ENCODE measurements at places on chromosomes 7 and 10.

DNA sequence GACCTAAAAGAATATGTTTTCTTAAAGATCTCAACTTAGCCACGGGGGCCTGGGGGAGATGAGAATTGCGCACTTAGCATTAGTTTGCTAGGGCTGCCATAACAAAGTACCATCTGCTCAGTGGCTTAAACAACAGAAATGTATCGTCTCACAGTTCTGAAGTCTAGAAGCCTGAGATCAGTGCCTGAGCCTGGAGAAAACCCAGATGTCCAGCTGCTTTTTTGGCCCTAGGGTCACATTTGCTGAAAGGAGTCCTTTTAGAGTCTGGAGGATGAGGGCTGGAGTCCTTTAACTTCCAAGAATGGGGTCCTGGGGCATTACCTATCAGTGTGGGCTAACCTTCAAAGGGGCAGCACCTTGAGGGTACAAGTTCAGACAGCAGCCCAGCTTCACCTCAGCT is 48.2 kb downstream of the SMURF1 start:
- no peak for DNase-seq

DNA sequence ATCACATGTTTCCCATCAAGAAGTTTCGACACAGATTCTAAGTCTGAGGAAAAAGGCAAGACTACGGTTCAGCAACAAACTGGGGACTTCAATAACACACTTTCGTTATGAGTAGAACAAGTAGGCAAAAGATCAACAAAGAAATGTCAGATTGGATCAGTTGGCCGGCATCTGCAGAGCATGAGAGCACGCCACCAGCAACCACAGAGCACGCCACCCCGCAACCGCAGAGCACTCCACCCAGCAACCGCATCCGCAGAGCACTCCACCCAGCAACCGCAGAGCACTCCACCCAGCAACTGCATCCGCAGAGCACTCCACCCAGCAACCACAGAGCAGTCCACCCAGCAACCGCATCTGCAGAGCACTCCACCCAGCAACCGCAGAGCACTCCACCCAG is 89.7 kb upstream of the FAM20C start:
- no peak for DNase-seq

DNA sequence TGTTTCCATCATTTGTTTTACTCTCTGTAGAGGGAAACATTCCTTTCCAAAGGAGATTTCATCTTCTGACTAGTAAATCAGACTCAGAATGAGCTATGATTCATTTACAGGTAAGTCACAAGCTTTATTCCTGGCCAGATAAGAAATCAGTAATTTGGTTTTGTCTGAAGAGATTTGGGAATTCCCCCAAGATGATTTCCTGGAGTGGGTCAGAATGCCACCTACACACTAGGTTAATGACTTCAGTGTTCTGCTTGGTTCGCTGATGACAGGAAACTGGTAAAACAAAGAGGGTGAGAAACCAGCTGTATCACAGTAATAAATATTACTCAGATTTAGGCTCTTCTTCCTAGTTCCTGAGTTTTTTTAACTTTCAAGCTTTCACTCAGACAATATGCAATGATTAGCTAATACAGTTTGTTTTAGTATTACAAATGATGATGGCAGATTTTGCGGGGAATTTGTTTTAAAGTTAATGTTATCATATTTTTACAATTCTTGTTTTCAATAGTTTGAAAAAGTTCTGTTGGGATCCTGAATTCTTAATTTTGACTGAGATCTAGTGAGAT is 8.3 kb upstream of the ASZ1 start:
- DNase-seq, result no peak

DNA sequence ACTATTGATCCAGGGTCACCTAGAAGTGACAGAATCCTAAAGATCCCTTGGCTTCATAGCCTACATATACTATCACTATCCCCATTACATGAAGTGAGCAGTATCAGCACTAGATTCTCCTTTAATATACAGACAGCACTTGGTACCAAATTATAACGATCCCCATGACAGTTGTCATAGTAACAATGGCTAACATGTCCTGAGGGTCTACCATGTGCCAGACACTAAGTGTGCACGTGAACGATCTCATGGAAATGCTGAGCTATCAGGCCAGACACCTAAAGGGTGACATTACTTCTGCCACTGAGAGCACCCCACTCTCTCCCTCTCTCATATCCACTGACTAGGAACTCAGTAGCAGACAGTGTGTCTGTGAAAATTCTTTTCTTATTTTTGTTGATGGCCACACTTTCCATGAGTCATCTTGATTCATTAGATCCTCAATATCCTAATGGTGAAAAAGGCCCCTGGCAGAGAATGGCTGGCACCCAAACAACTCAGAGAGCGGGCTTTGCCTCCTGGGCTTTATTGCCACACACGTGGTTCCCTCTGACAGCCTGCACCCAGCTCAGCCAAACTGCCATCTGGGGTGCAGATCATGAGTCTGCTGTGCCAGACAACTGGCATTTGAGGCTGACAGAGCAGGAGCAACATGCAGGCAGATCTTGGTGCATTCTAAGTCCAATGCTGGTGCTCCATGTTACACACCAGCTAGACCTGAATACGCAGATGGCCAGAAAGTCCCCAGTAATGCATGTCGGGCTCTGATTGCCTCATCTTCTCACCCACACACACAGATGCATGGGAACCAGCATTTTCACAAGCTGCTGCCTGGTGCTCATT is 176.3 kb downstream of the DGKI start:
- DNase-seq, result no peak

DNA sequence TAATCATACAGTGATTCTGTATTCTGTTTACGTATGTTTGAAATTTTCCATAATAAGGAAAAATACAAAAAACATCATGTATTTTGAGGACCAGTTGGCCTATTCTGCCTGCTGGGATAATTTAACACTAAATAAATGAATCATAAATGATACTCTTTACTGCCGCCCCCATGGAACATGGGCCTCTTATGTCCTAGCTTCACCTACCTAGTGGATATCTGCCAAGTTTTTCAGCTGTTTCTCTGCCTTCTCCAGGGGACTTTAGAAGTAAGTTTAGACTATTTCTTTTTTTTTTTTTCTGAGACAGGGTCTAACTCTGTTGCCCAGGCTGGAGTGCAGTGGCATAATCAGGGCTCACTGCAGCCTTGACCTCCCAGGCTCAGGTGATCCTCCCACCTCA is 10.4 kb downstream of the NFE2L3 start:
- DNase-seq, result no peak

DNA sequence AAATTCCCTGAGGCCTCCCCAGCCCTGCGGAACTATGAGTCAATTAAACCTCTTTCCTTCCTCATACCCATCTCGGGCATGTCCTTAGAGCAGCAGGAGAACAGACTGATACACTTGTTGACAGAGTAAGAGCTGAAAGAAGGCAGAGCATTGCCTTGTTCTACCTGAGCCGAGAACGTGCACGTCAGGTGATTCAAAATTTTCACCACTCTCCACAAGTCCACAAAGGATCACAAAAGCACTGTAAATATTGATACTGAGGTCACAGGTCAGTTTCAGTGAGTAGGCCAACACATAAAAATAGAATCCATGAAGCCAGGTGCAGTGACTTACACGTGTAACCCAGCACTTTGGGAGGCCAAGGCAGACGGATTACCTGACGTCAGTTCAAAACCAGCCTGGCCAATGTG is 27.8 kb downstream of the DCLRE1C start:
- DNase-seq, result peak; percentile 20

DNA sequence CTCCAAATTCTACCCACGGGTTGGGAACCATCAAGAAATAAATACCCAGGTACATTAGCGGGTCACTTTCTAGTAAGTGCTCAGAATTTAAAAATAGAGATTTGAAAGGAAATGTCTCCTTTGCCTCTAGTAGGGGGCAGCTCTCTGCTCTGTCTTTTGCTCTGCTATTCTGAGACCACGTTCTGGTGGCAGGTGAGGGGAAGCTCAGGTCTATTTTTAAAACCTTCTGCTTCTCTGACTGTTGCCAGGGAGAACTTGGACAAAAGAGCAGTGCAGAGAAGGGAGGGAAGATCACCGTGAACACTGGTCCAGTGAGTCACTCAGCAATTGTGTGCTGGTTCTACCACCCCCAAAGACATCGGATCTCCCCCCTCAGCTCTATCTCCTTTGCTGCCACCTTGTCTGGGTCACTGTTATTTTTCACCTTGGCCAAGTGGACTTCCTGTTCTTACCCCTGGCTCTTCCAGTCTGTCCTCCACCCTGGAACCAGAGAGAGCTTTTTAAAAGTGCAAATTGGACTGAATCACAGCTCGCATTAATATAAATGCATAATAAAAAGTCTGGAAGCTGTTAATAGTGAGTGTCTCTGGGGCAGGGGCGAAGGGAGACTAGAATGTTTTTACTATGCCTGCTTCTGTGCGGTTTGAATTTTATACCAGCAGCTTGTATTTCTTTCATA is 72.4 kb upstream of the LOXL4 start:
- DNase-seq, result no peak

DNA sequence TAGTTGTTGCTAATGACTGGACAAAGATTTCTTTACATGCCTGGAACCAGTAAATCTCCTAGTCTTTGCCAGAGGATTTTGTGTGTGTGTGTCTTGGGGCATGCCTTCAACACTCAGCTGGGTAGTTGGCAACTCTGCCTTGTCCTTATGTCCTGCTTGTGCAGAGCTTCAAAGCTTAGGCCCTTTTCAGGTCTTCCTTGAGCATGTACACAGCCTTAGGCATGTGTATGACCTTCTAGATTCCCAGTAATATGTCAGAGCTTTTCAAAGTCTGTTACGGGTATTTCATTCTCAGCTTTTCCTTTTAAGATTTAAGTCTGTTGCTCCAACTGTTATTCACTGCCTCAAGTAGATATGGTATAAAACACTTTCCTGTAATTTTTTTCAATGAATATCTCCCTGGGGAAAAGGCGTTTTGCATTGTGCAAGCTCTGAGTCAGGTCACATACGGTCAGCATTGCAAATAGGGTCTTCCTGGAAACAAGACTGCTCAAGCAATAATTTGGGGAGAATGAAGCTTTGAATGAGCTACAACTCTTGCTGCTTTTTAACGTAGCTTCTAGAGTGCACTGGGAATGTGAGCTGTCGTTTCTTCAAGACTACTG is 25.5 kb downstream of the SHOC2 start:
- no peak for DNase-seq

DNA sequence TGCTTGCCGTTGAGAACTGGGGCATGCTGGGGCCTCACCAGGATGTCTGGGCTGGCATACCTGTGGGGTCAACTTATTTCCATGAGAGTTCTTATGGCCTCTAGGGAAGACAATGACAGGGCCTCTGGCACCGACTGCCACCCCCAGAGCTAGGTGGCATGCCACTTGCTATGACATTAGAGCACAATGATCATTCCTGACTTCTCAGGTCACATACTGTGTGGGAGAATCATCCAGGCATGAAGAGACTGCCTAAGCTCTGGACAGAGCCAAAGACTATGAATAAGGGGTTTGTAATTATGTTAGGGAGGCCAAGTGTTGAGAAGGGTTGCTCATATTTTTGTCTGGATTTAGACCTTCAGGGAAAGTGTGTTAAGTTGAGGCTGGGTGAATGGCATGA is 97.5 kb downstream of the PTPN20 start:
- DNase-seq, result no peak

DNA sequence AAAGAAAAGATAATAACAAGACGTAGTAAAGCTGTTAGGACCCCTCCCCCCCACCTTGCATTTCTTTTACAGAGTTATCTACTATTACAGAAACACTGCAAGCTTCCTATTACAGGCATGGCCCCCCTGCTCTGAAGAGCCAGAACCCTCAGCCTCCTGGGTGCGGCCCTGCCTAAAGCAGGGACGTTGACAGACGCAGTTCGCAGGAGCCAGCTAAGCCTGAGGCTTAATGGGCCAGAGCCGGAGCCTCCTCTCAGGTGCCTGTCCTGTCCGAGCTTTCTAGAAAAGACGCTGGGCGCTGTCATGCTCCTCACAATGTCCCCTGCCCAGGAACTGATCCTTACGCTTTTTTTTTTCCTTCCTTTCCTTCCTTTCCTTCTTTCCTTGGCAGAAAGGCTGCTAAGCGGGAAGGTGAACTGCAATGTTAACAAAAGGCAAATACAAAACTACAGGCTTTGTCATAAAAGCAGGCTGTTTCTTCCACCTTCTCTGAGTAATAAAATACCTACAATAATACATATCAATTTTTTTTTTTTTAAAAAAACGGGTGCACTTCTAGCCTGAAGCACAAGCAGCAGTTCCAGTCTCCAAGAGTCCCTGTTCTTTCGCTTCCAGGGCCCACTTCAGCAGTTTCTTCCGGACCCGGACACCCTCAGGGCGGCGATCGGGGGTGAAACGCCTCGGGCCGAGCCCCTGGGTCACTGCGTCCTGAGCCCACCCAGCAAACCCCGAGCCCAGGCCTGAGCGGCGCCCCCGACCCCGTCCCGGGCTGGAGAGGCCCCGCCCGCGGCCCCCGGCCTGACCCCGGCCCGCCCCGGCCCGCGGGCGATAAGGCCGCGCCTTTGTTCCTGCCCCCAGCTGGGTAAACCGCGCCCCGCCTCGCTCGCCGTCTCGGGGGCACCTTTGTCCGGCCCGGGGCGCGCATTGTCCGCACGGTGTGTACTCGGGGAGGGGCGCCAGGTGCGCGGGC is 11.2 kb downstream of the MNX1 start:
- no peak for DNase-seq

- DNase-seq, result no peak
Measured at GRCh38 chr10:93941606-93942005, 47.8 kb downstream of the SLC35G1 start.

- DNase-seq, result no peak
Measured at GRCh38 chr7:8065356-8065813, 96.8 kb downstream of the GLCCI1 start.

- no peak for DNase-seq
Measured at GRCh38 chr10:71799608-71800453, 26.5 kb upstream of the VSIR start.

DNA sequence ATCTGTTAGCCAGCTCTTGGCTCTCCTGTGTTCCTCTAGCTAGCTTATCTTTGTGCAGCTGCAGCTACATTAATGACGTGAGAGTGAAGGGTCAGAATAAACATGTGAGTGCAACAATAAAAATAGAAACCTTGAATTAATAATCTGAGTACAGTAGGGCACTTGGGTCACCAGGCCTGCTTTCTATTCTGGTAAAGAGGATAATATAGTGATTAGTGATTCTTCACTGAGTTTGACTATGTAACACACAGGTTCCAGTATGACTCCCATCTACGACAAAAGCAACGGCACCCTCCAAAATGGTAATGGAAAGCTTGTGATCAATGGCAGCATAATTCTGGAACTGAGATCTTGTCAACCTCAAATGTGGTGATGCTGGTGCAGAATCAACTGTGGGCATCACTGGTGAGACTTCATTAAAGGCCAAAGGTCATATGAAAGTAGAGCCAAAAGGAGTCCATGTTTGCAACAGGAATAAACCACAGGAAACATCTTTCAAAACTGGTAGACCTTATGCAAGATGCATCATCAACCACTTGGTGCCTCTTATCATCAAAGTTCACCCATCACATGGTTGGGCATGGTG is 77.6 kb downstream of the NRBF2 start:
- DNase-seq, result no peak

- no peak for DNase-seq
Measured at GRCh38 chr7:139080905-139081304, 28.6 kb downstream of the ZC3HAV1 start.

- DNase-seq, result no peak
Measured at GRCh38 chr7:66380272-66380888, 175.2 kb downstream of the TPST1 start.

- DNase-seq, result no peak
Measured at GRCh38 chr7:120475994-120476393, 203.0 kb downstream of the KCND2 start.

Data from stimulated activated naive B cell treated with anti-CD40 and anti-IgM and Interleukin-4, amounts not matched to agents 10 μg/mL and 1 μg/mL and 100 μg/mL, for 72 hours (primary cell).